ENCODE measurements at places on chromosomes 6 and 20. TPM values are rescaled to one million over a fixed set of nuclear protein-coding genes. Genes with fewer than 3 reads are reported as not detected.

GPLD1 gene
- total RNA-seq, result not detected

GLP1R gene
- under 0.01 TPM for total RNA-seq

MYB gene
- total RNA-seq, result 0.17 TPM

ADAM33 gene
- total RNA-seq, result 0.33 TPM

NRM gene
- 13.2 TPM for total RNA-seq

OR12D3 gene
- total RNA-seq, result not detected

SEMG1 gene
- total RNA-seq, result not detected

DNAH8 gene
- not detected for total RNA-seq

MAP1LC3A gene
- total RNA-seq, result 9.4 TPM

KIAA1755 gene
- total RNA-seq, result not detected

ZNF831 gene
- not detected for total RNA-seq

SLPI gene
- 20.3 TPM for total RNA-seq

MACROD2 gene
- total RNA-seq, result 3.2 TPM

Data from mammary epithelial cell (primary cell).